ENCODE measurements at places on chromosomes 12 and 14.

GRCh38 chr14:64709126-64709525 lies 4.9 kb downstream of the PLEKHG3 start:
- no peak for DNase-seq

DNA sequence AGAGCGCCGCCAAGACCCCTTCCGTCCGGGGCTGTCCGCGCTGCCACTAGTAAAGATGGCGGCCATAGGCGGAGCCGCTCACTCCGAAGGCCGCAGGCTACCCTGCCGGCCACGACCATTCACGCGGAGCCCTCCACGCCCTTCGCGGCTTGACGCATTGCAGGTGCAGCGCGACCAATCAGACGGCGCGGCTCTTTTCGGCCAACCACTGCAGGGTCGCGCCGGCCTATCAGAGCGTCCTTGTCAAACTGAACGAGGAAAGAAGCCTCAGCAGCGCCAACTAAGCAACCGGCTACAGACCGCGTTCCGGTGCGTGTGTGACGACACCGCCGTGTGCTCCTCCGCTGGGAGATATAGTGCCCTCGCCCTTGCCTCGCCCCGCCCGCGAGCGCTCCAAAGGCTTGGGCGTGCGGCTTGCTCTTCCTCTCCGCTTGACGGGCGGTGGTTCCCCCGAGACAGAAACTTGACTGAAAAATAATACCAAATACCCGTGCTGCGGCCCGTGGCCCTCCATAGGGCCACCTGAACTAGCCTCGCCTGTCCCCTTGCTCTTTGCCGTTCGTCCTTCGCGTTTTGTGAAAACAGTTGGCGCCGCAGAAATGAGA lies 13.6 kb upstream of the CALM1 start:
- DNase-seq = peak; percentile 100

- DNase-seq = no peak
Measured at GRCh38 chr12:111150921-111151840, 217.7 kb downstream of the PHETA1 start.

GRCh38 chr12:124520265-124520701 lies 47.1 kb downstream of the NCOR2 start:
- no peak for DNase-seq

DNA sequence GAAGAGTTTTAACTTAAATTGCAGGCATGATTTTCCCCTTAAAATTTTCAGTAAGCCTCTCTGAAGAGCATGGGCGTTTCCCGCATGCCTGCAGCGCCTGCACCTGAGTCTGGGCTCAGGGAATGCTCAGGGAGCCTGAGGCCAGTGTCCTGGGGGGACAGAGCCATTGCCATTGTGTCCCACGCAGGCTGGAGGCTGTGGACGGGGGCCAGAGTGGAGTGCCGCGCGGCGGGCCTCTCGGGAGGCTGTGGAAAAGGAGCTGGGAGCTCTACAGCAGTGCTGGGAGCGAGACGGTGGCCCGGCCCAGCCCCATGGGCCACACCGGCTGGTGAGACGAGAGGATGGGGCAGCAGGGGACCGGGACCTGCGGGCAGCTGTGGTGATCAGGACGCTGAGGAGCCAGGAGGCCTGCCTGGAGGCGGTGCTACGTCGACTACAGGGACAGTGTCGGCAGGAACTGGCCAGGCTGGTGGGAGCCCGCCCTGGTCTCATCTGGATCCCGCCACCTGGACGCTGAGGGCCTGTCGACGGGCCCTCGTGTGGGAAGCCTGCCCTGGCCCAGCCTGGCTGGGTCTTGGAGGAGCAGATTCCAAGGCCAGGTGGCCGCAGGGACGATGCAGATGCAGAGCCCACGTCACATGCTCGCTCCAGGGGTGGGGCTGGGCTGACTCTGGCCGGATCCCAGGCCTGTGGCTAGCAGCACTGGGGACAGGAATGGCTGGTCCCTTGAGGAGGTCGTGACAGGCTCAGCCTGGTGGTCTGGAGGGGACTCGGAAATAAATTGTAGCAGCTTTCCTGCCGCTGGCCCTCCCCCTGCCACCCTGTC lies 7.6 kb downstream of the TEDC1 start:
- no peak for DNase-seq

DNA sequence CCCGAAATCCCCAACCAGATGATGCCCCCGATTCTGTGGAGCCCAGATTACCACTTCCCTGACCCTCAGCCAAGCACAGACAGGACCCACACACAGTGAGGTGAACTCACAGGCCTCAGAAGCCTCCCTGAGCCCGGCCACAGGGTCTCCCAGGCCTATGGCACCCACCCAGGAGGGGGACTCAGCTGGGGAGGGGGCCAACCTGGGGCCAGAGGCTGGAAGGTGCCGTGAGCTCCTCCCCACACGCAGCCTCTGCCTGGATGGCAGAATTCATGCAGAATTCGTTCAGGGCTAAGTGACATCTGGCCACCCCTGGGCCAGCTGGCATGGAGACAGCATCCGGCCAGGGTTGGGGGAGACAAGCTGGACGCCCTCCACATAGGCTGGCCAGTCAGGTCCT lies 11.8 kb downstream of the TMEM179 start:
- no peak for DNase-seq

- DNase-seq = no peak
Measured at GRCh38 chr12:16581416-16581815, 24.5 kb downstream of the LMO3 start.

- DNase-seq = no peak
Measured at GRCh38 chr12:109729801-109730200, 16.2 kb downstream of the FAM222A start.

DNA sequence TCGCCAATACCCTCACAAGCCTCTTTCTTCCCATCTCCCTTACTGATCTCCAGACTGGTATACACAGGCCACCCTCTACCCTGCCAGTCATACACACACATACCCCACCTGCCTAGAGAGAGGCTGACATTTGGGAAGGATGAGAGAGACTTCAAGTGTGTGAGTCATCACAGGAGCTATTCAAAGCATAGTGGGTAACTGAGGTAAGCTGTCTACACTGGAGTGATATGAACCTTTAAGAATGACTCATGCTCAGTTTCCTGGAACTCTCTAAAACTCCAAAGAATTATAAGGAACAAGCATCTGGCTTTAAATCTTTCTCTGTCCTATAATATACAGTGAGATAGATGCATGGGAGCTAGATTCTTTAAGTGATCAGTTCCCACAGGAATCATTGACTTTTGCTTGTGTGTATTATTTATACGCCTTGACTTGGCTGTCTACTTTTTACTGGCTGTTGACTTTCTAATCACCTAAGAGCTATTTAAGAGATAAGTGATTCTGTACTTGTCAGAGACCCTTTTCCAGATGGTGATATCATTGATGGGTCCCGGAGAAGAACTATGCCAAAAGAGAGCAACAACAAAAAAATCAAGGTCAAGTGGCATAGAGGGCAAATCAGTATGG lies 5.8 kb downstream of the IGF1 start:
- no peak for DNase-seq

- DNase-seq = no peak
Measured at GRCh38 chr12:132148368-132149045, 4.2 kb downstream of the NOC4L start.

GRCh38 chr14:57574617-57575288 lies 81.1 kb upstream of the CCDC198 start:
- DNase-seq = no peak

DNA sequence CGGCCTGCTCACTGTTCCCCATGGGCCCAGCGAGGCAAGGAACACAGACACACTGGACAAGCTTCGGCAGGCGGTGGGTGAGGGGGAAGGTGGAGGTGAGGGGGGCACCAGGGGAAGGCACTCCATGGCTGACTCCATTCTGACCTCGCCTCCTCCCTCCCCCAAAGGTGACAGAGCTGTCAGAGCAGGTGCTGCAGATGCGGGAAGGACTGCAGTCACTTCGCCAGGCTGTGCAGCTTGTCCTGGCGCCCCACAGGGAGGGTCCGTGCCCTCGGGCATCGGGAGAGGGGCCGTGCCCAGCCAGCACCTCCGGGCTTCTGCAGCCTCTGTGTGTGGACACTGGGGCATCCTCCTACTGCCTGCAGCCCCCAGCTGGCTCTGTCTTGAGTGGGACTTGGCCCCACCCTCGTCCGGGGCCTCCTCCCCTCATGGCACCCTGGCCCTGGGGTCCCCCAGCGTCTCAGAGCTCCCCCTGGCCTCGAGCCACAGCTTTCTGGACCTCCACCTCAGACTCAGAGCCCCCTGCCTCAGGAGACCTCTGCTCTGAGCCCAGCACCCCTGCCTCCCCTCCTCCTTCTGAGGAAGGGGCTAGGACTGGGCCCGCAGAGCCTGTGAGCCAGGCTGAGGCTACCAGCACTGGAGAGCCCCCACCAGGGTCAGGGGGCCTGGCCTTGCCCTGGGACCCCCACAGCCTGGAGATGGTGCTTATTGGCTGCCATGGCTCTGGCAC lies 10.6 kb downstream of the MCRS1 start:
- DNase-seq = no peak

- no peak for DNase-seq
Measured at GRCh38 chr14:103630364-103631108, 1.5 kb downstream of the KLC1 start.

DNA sequence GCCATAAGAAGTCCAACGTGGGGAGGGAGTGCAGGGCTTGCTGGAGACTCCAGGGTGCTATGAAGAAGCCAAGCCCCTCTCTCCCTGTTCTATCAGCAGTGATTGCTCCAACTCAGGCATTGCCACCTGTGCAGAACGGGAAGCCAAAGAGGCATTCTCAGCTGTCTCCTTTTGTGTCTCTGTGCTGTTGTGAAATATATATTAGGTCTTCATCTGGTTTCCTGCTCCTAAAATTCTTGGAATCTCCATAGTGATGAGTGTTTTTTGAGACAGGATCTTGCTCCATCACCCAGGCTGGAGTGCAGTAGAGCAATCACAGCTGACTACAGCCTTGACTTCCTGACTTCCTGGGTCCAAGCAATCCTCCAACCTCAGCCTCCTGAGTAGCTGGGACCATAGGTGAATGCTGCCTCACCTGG lies 51.2 kb upstream of the AEBP2 start:
- no peak for DNase-seq

DNA sequence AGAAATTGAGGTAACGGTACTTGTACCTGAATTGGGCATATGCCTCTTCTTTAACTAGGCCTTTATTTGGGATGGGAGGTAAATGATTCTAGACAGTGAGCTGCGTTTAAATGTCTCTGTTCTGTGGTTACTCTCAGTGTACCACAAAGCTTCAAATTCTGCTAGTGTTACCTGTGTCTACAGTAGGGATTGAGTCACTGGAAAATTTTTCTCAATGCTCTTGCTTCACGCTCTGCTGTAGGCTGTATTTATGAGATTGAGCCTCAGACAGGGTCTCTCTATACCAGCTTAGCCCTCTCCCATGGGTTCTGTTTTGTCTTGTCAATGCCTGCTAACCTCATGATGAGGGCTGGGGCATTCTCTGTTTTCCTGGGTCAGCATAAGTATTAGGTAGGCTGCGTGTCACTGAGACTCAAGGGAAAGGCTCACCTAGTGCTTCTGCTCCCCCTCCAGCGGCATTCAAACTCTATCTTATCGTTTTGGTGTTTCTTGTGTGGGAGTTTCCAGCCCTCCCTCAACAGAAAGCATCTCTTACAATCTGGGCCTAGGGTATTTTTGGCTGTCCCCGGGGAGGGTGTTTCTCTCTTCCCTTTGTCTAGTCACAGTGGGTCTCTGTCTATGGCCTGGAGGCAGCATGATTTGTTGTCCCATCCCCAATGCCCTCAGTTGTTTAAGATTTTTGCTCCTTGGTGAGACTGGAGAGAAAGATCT lies 285.8 kb downstream of the ADGRD1 start:
- no peak for DNase-seq

DNA sequence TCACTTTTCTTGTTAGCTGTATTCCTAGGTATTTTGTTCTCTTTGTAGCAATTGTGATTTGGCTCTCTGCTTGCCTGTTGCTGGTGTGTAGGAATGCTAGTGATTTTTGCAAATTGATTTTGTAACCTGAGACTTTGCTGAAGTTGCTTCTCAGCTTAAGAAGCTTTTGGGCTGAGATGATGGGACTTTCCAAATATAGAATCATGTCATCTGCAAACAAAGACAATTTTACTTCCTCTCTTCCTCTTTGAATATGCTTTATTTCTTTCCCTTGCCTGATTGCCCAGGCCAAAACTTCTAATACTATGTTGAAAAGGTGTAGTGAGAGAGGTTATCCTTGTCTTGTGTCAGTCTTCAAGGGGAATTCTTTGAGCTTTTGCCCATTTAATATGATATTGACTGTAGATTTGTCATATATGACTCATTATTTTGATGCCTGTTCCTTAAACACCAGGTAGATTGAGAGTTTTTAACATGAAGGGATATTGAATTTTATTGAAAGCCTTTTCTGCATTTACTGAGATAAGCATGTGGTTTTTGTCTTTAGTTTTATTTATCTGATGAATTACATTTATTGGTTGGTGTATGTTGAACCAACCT lies 26.7 kb downstream of the CLECL1 start:
- DNase-seq = no peak

GRCh38 chr12:79547735-79548609 lies 142.8 kb downstream of the PAWR start:
- no peak for DNase-seq

DNA sequence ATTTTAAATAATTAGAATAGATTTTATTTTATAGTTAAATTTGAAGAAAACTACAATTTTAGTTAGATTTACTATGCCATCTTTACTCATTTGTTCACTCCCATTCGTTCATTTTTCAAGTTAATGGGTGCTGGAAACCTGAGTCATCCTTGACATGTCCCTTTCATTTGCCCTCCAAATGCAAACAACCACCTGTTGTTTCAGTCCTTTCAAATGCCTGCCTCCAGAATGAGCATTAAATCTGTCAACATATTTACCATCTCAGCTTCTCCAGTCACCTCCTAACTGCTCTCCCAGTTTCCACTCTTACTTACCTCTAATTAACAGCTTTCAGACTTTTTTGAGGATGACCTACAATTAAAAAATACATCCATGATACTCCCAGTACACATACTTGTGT lies 375.5 kb downstream of the RAD51B start:
- no peak for DNase-seq

DNA sequence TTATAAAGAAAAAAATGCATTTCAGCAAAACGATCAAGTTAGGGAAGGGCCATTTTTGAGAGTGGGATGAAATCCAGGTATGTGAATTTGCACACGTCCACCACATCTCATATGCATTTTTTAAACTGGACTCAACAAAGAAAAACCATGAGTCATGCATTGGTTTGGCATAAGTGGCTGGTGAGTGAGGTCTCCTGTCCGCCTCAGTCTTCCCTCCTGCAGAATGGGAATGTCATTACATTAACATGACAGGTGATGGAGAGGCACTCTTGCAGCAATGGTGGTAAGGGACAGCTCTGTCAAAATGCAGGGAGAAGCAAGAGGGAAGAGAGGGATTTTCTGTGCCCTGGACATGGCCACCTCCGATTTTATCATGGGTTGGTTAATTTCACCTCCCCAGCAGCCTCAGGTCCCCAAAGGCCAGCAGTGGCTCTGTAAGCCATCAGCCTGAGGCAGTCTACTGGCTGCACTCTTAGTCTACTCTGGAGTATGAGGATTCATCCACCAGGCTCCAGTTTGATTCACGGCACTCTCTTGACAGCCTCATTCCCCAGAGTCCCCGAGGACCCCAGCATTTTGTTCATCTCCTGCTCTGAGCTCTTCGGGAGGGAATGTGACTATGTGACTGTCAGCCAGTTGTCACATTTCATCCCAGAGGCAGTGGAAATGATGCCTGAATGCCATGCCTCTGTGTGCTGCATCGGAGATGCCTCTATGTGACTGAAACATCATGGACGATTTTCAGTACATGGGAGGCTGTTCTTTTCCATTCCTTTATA lies 17.1 kb upstream of the PWP1 start:
- DNase-seq = no peak

- no peak for DNase-seq
Measured at GRCh38 chr12:24743941-24744793, 204.7 kb downstream of the BCAT1 start.

GRCh38 chr12:104344682-104345081 lies 41.1 kb downstream of the EID3 start:
- DNase-seq = no peak

- no peak for DNase-seq
Measured at GRCh38 chr14:61670576-61670975, 24.7 kb upstream of the HIF1A start.

Measured in fibroblast of skin of left biceps (primary cell).